ENCODE measurements at places on chromosomes 4 and X. TPM values are rescaled to one million over a fixed set of nuclear protein-coding genes. Genes with fewer than 3 reads are reported as not detected.

DNA sequence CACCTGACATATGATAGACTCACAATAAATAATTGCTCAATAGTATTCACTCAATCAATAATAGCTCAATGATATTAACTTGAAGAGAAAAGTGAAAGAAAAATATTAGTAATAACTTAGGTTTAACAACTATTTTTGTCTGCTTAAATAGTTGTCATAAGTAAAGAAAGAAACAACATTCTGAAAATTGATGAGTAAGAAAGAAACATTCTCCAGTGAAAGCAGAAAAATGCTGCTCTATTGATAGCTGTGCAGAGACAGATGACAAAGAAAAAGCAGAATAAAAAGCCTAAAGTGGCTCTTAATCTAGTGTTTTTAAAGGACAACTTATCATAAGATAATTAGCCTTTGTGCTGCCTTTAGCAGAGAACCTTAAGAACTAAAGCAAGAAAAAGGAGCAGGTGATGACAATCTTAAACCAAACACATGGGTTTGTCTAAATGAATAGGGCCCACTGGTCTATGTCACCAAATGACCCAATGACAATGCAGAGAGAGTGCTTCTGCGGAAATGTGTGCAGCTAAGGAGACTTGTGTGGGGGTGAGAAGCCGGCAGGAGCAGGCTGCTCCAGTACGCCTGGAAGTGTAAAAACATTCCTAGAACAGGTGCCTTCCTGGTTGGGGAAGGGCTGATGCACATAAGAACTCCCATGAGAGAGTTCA lies 13.2 kb downstream of the HS3ST1 start:
- no peak for DNase-seq

- DNase-seq: no peak
These were observed 31.0 kb downstream of the PAGE1 start for GRCh38 chrX:49664824-49665223.

DNA sequence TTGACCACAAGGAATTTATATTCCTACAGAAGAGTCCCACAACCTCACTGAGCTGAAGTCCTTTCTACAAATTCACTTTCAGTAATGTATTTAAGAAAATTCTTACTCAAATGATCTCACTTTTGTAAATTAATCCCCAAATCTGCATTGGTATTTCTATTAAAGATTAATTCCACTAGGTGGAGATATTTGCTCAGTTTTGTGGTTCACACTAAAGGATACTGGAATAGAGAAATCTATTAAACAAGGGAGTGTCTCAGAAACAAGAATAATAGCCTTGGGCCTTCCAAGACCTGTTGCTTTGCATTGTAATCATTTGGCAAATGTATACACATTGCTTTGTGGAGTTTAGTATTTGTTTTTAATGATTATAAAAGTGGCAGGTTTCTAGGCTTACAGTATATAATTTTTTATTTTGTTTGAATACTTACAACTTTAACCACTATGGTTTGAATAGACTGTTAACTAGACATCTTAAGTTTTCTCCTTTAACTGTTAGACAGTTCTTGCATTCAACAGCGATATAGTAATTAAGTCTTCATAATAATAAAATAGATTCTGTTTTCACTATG lies 25.9 kb downstream of the CFAP299 start:
- peak; percentile 6 for DNase-seq

The FAT4 gene
- total RNA-seq: 3.2 TPM

DNA sequence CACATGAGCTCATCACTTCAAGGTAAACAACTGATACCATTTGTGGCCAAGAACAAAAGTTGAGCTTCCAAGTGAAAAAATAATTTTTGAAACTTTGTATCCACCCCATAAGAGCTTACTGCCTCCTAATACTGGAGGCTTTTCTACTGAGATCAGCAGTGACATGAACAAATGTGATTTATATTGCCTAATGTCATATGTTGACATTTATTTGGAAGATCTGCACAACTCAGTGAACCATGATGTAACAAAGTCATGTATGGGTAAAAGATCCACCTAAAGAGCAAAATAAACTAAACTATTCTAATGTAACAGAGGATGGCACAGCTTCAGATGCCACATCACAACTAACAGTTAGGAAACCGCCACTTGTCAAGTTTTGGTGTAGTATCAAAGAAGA lies 65.8 kb downstream of the AFAP1 start:
- no peak for DNase-seq

GRCh38 chr4:185500035-185500434 lies 28.5 kb upstream of the CCDC110 start:
- DNase-seq: no peak

The GLRA3 gene
- total RNA-seq: not detected

The SHROOM4 gene
- total RNA-seq: not detected

- no peak for DNase-seq
These were observed 378.1 kb downstream of the PDGFC start for GRCh38 chr4:156593464-156593863.

DNA sequence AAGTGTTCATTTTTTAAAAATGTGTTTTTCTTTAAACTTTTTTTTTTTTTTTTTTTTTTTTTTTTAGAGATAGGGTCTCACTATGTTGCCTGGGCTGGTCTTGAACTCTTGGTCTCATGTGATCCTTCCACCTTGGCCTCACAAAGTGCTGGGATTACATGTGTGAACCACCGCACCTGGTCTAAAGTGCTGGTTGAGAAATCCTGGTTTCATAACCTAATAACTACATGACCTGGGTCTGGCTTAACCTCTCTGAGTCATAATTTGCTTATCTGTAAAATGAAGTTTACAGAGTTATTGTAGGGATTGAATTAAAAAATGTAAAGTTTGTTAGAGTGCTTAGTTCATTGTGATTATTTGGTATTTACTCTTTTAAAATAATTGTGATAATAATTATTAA lies 5.2 kb downstream of the HSD17B13 start:
- no peak for DNase-seq

Data from A172 (cell line).